Central memory CD8-positive, alpha-beta T cell (primary cell): ENCODE measurements at places on chromosomes 2 and 18.

DNA sequence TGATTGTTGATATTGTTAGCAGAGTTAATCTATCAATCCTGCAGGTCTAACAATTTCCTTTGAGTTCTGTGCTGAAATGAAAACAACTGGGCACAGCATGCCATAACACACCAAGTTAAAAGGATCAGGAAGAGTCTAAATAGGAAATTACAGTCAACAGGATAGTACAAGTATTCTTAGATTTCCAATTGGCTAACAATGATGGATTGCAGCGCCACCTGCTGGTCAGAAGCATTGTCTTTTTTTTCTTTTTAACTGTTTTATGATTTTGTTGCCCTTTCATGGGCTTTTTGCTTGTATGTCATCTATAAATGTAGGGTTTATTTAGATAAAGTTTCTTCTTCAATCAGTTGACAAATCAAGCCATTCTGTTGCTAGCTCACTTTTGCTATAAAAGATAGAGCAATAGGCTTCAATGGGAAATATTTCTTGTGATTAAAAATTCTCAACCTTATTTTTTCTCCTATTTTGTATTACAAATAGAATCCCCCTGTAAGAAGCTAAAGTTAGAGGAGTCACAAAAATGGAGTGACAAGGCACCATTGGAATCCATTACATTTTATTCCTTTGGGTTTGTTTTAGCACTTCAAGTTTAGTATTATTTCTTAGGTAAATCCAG, 40.8 kb upstream of the RPRM start:
- no peaks in the 10 kb centered on the region for H3K36me3 ChIP-seq
- no peaks in the 10 kb centered on the region for H3K27me3 ChIP-seq
- H3K27ac ChIP-seq: no peak overlapping the region
- DNase-seq: no peak

DNA sequence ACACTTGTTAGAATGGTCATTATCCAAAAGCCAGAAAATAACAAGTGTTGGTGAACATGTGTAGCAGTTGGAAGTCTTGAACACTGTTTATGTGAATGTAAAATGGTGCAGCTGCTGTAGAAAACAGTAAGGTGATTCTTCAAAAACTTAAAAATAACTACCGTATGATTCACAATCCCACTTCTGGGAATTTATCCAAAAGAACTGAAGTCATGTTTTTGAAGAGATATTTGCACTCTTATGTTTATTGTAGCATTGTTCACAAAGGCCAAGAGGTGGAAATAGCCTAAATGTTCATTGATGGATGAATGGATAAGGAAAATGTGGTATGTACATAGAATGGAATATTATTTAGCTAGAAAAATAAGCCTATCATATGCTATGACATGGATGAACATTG, 6.3 kb upstream of the SPP2 start:
- H3K4me1 ChIP-seq: peaks cover 11% of the 10 kb centered on the region
- no peak overlapping the region for H3K27ac ChIP-seq
- H3K27me3 ChIP-seq: no peaks in the 10 kb centered on the region

DNA sequence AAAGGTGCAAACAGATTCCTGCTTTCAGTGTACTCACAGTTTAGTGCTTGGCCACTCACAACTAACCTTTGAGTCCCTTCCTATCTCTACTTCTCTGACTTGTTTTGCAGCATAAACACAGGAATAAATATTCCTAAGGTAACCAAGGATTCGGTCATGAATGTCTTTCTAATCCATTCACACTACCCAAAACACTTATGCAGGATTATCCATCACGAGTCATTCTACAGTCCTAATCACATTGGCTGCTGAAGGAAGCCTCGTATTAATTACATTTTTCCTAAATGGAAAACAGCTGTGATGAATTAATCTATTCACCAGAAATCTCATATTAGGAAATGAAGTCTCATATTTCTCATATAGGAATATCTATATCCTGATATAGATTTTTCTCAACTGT, 16.3 kb downstream of the RDH14 start:
- H3K27ac ChIP-seq: no peak overlapping the region
- DNase-seq: no peak
- peaks cover 2% of the 10 kb centered on the region for H3K36me3 ChIP-seq
- no peak overlapping the region for H3K4me3 ChIP-seq
- H3K4me1 ChIP-seq: peaks cover 21% of the 10 kb centered on the region
- H3K27me3 ChIP-seq: peaks cover 20% of the 10 kb centered on the region

GRCh38 chr18:12049978-12050811, 43.4 kb upstream of the ANKRD62 start:
- no peak overlapping the region for H3K4me3 ChIP-seq
- H3K27ac ChIP-seq: no peak overlapping the region
- no peaks in the 10 kb centered on the region for H3K4me1 ChIP-seq
- H3K27me3 ChIP-seq: peaks cover 58% of the 10 kb centered on the region

DNA sequence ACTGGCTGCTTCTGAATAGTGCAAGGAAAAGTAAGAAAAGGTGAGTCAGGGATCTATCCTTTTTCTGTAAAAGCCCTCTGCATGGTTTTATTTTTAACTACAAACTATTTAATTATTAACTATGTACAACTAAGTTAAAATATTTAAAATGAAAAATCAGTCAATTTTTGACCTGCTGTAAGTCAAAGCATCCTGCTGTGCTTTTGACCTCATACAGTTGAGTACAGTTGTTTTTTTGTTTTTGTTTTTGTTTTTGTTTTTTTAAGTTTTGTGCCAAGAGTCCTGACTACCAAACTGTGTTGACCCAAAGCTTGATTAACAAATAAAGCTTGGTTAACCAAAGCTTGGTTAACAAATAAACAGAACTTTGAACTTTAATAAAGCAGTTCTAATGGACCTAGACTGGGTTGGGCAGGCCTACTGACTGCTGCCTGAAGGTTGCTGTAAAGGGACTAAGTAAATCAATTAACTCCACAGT, at the start of gene ACMSD:
TSS of gene ACMSD (plus strand) at position 474 of the 478 bp plus-strand sequence. CDS start 67 bp downstream, outside the sequence.
- H3K27ac ChIP-seq: no peak within 1 kb of the TSS
- H3K36me3 ChIP-seq: no peaks in the 10 kb centered on the region
- peaks cover 55% of the 10 kb centered on the region for H3K27me3 ChIP-seq

GRCh38 chr18:64201781-64202180, 52.9 kb upstream of the LINC00305 start:
- H3K4me3 ChIP-seq: no peak overlapping the region
- no peaks in the 10 kb centered on the region for H3K4me1 ChIP-seq

DNA sequence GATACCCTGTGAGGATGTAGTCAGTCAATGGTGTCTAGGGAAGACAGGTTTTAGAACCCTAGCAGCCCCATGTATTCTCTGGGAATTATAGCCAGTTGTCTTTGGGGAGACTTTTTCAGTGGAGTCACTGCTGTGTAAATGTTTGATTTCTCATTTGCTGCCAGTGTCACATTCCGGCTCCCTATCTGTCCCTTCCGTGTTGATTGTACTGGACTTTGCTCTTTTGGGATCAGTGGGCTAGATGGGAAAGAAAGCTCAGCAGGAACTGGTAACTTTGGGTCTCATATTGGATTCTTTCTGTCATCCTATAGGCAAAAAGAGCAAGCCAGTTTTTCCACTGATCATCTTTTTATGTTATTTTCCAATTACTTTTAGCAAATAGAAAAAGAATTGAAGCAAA, 70.1 kb downstream of the GTF3C3 start:
- H3K4me3 ChIP-seq: no peak overlapping the region
- H3K4me1 ChIP-seq: no peaks in the 10 kb centered on the region
- no peaks in the 10 kb centered on the region for H3K27me3 ChIP-seq
- no peak overlapping the region for H3K27ac ChIP-seq

- H3K27ac ChIP-seq: no peak overlapping the region
- no peak overlapping the region for H3K4me3 ChIP-seq
- no peaks in the 10 kb centered on the region for H3K4me1 ChIP-seq
Observed at GRCh38 chr2:107072150-107072940, 186.4 kb upstream of the ST6GAL2 start.

- H3K4me1 ChIP-seq: peaks cover under 1% of the 10 kb centered on the region
- peaks cover 64% of the 10 kb centered on the region for H3K36me3 ChIP-seq
- no peaks in the 10 kb centered on the region for H3K27me3 ChIP-seq
- DNase-seq: no peak
- H3K27ac ChIP-seq: peak overlapping the region; percentile 32
Observed at GRCh38 chr2:73762571-73762970, 17.3 kb downstream of the DUSP11 start.

- no peak overlapping the region for H3K4me3 ChIP-seq
- no peak for DNase-seq
- H3K27me3 ChIP-seq: no peaks in the 10 kb centered on the region
- no peaks in the 10 kb centered on the region for H3K4me1 ChIP-seq
- no peaks in the 10 kb centered on the region for H3K36me3 ChIP-seq
Observed at GRCh38 chr2:142130111-142131009, 456 bp downstream of the LRP1B start.

DNA sequence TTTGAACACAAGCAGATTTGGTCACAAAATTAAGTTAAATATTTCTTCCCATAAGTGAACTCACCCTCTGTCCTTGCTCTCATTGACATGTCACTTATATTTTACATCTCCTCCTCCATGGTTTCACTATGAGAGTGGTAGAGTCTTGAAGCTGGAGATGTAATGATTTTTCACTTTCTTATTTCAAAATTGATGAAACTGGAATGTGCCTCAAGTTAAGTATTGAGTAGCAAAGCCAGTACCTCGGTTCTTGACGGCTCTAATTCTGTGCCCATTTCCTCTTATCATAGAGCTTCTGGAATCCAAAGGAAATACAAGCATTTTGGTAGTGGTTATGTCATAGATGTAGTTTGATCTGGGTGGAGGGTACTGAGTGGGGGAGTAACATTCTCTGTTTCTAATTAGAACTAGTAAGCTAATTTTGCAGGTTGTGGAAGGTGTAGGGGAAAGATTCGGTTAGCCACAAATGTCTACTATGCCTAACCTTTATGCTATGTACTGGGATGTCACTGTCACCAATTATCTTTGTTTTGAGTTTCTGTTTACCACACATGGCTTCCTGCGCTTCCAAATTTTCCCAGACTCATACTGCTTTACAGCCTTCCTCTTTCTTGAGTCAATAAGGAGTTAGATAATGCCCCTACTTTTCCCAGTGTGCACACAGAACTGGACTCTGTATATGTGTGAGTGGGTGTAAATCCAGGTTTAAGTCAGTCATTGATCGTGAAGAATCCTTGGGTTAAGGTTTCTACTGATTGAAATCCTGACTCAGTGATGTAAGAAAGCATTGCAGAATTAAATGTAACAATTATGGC, 96.8 kb downstream of the DIS3L2 start:
- no peak overlapping the region for H3K4me3 ChIP-seq
- H3K27me3 ChIP-seq: no peaks in the 10 kb centered on the region
- DNase-seq: no peak

- DNase-seq: no peak
- no peak overlapping the region for H3K27ac ChIP-seq
- H3K27me3 ChIP-seq: peaks cover 46% of the 10 kb centered on the region
Observed at GRCh38 chr2:221337957-221338685, 234.0 kb downstream of the EPHA4 start.

GRCh38 chr2:2851806-2852777, 521.0 kb upstream of the MYT1L start:
- H3K4me3 ChIP-seq: no peak overlapping the region
- no peaks in the 10 kb centered on the region for H3K36me3 ChIP-seq
- no peaks in the 10 kb centered on the region for H3K27me3 ChIP-seq
- no peak for DNase-seq
- no peak overlapping the region for H3K27ac ChIP-seq
- H3K4me1 ChIP-seq: no peaks in the 10 kb centered on the region

DNA sequence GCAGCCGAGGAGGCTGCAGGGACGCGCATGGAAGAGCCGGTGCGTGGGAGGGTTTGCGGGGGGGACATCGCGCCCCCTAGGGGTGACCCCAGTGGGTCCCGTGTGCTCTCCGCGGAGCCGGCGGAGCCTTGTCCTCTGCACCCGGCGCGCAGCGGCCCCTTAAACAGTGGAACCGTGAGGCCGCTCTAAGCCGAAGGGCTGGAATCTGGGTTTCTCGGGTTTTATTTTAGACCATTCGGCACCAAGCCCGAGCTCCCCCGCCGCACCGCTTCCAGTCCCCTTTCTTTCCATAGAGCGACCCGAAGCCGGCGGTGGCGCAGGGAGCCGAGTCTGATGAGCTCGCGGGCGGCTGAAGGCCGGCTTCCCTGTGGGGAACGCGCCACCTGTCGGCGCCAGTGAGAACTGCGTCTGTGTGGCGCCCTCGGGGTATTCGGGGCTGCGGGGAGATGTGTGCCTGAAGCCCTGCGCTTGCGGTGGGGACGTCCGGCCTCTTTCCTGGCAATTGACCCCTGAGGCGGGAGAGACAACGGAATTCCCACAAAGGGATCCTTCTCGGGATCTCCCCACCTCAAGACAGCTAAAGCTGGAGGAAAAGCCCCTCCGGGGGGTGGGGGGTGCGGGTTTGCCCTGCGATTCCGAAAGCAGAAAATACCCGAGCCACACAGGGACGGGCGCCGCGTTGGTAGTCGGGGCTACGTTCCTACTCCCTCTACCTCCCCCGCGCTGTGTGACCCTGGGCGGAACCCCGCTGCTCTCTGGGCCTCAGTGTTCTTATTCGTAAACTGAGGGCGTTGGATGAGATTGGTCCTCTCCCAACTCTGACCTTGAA, 8.2 kb upstream of the EN1 start:
- no peak overlapping the region for H3K27ac ChIP-seq
- peaks cover 100% of the 10 kb centered on the region for H3K27me3 ChIP-seq
- peaks cover 12% of the 10 kb centered on the region for H3K36me3 ChIP-seq
- DNase-seq: peak; percentile 80
- H3K4me3 ChIP-seq: peak overlapping the region; percentile 51

DNA sequence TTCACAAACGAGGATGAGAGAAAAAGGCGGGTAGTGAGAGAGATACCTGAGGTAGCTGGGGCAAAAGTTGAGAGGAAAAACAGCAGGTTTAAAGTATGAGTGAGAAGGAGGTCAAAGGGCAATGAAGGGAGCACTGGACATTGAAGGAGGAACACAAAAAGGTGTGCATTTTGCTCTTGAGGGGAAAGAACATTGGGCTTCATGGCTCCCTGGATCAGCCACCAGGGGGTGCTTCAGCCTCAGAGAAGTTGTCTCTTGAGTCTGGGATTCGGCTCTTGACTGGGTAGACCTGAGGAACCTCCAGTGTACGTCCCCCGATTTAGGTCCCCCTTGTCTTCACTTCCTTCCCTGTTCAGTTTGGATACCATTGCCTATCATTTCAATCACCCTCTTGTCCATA, 128.5 kb downstream of the RAPGEF4 start:
- H3K27me3 ChIP-seq: peaks cover 62% of the 10 kb centered on the region
- no peaks in the 10 kb centered on the region for H3K4me1 ChIP-seq
- DNase-seq: no peak
- H3K4me3 ChIP-seq: no peak overlapping the region
- no peaks in the 10 kb centered on the region for H3K36me3 ChIP-seq

GRCh38 chr2:227320305-227321094, 4.6 kb upstream of the MFF start:
- H3K36me3 ChIP-seq: peaks cover 10% of the 10 kb centered on the region
- DNase-seq: no peak
- H3K4me1 ChIP-seq: peaks cover 13% of the 10 kb centered on the region
